ENCODE measurements at places on chromosomes 7 and 10.

DNA sequence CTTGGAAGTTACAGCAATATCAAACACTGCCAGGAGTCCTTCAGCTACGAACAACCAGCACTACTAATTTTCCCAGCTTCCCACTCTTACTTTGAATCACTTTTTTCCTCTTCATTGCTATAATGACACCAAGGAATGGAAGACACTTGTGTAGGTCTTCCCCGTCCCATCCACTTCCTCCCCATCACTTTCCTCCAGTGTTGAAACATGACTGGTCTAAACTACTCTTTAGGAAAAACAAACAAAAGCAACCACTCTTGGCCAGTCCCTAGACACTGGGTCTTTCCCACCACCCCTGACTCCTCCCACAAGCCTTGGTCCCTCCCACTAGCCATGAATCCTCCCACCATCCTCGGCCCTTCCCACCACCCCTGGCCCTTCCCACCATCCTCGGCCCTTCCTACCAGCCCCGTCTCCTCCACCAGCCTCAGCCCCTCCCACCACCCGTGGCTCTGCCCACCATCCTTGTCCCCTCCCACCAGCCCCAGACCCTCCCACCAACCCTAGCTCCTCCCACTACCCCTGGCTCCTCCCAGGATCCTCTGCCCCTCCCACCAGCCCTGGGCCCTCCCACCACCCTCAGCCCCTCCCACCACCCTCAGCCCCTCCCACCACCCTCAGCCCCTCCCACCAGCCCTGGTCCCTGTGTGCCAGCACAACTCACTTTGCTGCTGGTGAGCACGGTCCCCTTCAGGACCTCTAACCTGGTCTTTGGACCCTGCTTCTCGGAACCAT, 68.5 kb downstream of the CXCL12 start:
- no peak for DNase-seq

GRCh38 chr7:137539111-137539715, 195.7 kb upstream of the PTN start:
- DNase-seq, result no peak

- DNase-seq, result peak; percentile 58
These were observed 91.5 kb upstream of the LRRC4 start for GRCh38 chr7:128122576-128123290.

DNA sequence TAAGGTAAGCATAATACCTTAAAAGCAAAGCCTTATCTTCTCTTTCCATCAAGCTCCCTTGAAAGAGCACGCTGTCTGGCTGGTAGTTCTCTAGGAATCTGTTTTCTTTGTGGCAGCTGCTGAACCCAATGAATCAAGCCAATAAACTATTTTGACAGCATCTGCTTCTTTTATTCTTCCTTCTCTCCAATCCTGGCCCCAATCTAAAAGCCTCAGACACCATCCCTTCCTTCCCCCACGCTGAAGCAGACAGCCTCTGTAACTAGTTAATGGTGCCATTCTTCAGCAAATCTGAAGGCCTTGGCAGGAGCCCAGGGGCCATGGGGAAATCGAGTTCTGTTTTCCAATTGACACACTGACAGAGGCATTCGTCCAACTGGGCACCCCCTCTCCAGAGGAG, 186.6 kb upstream of the LYZL1 start:
- no peak for DNase-seq

DNA sequence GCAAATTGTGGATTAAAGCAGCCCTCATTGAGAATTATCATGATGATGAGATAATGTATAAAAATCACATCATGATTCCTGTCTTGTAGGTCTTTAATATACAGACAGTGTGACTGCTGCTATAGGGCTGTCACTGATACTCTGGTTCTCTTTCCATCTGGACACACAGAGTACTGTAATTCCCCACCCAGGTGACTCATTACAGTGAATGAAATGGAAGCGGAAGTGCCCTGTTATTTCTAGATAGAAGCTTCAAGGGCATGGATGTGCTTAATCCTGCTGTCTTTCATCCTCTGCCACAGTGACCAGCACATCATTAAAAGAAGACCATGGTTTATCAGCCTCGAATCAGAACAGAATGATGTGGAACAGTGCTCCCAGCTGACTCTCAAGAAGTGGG, 1234.0 kb downstream of the SORCS3 start:
- no peak for DNase-seq

- no peak for DNase-seq
These were observed 1.9 kb downstream of the SLC18A3 start for GRCh38 chr10:49611816-49612512.

- DNase-seq, result no peak
These were observed 150.9 kb downstream of the SND1 start for GRCh38 chr7:127802845-127803244.

- DNase-seq, result peak; percentile 26
These were observed 7.9 kb upstream of the GSDME start for GRCh38 chr7:24764972-24765744.

DNA sequence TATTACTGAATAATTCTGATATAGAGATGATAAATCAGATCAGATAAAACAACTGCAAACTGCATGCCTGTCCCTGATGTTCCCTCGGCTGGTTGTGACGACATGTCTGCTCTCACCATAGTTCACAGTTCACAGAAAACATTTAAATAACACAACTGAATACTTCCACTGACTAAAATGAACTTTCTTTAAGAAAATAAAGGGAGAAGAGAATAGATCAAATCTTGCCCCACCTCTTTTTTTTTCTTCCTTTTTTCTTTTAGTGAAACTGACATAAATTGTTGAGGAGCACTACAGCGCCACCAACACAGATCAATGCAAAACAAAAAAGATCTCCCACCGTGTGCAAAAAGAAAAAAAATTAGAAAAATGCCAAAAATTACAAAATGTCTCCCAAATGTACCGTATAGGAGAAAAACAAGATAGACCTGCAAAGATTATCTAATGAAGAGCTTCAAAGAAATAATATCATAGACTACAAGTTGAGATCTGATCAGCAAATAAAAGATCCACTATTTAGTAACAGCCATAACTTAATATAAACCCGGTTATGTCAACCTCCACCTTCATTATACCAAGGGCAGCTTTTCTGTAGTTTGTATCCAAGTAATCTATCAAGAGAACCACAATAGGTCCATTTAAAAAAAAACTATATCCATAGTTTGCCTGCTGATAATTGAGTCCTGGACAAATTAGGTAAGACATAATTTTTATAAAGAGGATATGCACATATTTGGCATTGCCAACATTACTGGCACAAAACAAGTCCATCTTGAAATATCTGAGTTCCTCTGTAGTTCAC, 30.7 kb upstream of the EPC1 start:
- peak; percentile 69 for DNase-seq

DNA sequence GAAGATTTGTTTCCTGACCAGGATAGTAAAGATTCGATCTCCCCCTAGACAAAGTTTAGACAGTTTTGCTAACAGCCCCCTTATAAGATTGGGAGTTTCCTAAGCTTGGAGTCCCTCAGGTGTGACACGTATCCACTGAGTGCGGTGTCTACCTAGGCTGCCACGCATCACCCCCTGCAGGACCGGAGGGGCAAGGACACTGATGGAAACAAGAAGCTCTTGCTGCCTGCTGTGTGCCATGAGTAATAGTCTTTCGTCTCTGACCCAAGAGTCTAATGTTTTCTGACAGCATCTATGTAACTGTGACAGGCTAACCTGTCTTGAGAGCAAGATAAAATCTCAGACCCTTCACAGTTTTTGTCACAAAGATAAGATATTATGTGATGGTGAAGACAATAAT, 173.5 kb downstream of the SEMA3E start:
- no peak for DNase-seq
